Stimulated activated naive CD4-positive, alpha-beta T cell treated with Interleukin-2 at 50 U/mL for 16 hours (primary cell): ENCODE measurements at places on chromosomes 2 and 18.

DNA sequence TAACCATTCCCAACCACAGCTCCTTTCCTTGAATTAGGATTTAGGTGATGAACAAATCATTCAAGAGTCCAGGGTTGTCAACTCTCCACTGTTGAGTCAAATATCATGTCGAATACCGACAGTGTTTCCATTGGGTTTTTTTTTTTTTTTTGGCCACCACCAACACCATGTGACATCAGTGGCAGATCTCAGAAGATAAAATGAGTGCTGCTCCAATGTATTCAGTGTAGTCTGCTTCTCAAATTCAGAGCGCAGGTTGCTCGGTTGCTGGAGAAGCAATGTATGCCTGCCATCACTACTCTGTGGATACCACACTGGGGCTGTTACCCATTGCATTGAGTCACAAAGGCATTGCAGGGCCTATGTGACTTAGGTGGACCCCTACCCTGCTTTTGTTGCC is 10.8 kb upstream of the ATL2 start:
- no peak for DNase-seq

GRCh38 chr2:170332676-170333402 is 154.9 kb downstream of the MYO3B start:
- no peak for DNase-seq

DNA sequence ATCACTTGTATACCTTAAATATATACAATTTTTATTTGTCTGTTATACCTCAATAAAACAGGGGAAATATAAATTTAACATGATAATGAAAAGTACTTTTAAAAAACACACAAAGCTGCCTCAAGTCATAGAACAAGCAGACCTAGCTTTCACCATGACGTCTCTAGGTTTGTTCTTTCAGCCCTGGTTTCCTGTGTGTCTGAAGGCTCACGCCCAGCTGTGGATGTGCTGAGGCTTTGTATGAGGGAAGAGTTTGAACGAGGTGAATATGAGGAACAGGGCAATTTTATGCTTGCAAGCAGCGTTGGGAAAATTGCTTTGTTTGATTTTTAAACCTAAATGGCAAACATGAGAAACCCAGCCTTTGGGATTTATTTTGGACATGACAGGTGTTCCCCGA is 15.3 kb downstream of the SH3RF3 start:
- no peak for DNase-seq

- DNase-seq = no peak
Observed at GRCh38 chr2:20633794-20634506, 16.9 kb downstream of the HS1BP3 start.

DNA sequence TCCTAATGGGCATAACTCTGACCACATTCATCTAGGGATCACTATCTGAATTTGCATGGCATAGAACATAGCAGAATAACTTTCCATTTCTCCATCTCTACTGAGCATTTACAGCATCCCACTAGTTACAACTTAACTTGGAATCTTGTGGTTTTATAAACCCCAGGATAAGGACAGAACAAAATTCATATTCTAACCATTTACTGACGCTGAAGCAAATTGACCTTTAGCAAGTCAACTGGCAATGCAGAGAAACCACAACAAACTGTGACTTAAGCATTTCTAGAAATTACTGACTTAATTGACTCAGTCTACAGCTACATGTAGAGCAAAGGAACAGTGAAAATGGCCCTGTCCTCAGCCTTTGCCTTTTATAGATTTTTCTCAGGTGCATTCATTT is 61.2 kb downstream of the DCC start:
- DNase-seq = no peak
